ENCODE measurements at places on chromosomes 4 and X.

DNA sequence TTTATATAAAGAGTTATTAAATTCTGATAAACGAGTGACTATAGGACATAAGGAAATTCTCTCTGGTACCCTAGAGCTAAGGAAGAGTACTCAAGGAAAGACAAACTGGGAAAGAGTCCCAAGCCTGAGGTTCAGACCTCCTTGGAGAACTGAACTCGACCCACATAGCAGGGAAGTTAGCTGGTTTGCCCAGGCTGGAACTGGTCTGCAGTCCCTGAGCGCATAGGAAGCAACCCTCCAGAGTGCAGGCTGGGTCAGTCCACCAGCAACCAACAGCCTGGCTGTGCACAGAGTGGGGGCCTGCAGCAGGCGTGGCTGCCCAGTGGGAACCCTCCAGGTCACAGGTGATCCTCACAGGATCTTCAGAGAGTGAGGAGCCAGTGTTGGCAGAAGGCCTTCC is 114.1 kb downstream of the SOWAHB start:
- DNase-seq = no peak

- DNase-seq = no peak
Observed at GRCh38 chrX:11460347-11460746, 167.1 kb downstream of the AMELX start.

DNA sequence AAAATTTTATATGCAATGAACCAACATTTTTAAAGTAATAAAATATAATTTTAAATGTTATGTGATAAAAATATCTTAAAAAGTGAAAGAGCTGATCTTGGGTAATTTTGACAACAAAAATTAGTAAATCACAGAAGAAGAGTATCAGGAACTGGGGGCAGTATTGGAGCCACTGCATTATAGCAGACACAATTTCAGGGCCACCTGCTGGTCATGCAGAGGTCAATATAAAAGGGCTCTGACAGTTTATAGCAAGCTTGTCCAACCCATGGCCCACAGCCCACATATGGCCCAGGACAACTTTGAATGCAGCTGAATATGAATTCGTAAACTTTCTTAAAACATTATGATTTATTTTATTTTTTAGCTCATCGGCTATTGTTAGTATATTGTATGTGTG is 13.0 kb upstream of the LEF1 start:
- DNase-seq = no peak

DNA sequence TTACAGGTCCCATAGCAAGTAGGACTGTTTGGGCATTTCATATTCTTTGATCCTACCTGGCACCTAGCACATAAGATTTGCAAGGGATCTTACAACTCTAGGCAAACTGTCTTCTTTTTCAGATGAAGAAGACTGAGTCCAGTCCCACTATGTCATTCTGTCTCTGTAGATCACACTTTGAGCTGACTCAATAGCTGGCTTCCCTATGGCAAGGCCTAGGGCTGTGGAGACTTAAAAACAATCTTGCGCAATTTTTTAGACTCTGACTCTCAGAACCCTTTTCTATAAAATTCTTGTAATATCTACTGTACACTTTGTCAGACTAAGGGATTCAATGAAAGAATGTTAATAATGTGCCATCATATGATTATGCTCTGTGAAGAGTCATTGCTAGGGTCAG is 26.7 kb downstream of the OTC start:
- DNase-seq = peak; percentile 59

DNA sequence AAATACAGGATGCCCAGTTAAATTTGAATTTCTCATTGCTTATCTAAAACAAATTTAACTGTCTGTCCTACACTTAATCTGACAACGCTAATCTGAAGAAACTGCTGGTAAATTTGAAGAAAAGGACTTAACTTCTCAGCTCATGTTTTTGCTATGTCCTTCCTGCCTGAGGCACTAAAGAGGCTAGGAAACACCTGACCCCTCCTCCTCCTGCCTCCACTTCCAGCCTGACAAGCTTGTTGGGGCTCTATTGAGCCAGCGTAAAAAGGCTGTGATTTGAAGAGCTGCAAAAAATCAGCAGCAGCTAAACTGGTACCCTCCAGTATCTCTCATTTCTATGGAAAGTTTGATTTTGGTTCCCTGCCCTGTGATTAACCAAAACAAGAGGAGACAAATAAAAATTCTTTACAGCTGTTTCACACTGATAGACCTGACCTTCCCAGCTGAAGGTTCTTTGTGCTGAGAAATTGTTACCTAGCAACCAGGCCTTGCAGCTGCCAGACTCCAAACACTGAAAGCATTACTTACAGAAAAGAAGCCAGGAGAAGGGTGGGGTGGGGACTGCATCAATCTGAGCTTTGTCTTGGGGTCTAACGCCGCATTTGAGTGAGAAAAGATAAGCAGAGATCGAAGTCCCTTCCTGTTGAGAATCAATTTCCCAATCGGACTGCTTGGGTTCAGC is 35.0 kb downstream of the DCX start:
- DNase-seq = no peak

GRCh38 chrX:112377481-112377880 is 294.9 kb upstream of the TRPC5 start:
- no peak for DNase-seq

GRCh38 chr4:15683143-15683495 is 1.5 kb downstream of the FAM200B start:
- no peak for DNase-seq

DNA sequence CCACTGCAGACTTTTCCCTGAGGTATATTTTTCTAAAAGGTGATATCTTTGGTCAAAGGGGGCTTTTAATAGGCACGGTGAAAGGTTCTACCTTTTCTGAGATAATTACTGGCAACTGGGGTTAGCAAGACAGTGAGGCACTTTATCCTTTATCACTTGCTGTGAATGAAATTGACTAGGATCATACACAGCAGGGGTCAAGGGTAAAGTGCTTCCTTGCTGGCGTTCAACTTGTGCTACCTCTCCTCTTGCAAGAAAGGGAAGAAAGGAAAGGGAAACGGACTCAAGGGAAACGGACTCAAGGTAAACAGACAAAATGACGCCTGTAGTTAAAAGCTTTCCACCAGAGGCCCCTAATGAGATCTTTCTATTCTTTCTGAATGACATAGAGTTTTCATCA is 78.6 kb upstream of the RAPGEF2 start:
- DNase-seq = no peak

GRCh38 chr4:33072298-33073089 is 2352.3 kb downstream of the PCDH7 start:
- DNase-seq = no peak

DNA sequence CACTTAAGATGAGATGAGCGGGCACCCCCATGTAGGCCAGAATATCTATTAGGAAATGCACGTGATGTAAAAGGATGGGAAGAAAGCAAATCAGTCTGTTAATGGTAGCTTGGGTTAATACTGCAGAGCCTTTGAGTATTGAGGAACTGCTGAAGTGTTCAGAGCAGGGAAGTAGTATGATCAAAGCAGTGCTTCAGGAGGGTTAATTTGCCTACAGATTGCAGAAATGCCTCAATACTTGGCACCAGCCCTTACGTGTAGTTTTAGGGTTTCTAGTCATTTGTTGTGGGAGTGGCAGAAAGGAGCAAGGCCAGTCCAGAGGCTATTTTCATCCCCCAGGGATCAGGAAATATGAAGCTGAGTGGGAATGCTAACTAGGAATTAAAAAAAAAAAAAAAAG is 19.7 kb downstream of the ZFX start:
- no peak for DNase-seq

- peak; percentile 3 for DNase-seq
Observed at GRCh38 chr4:173998471-173999144, 284.9 kb downstream of the FBXO8 start.

DNA sequence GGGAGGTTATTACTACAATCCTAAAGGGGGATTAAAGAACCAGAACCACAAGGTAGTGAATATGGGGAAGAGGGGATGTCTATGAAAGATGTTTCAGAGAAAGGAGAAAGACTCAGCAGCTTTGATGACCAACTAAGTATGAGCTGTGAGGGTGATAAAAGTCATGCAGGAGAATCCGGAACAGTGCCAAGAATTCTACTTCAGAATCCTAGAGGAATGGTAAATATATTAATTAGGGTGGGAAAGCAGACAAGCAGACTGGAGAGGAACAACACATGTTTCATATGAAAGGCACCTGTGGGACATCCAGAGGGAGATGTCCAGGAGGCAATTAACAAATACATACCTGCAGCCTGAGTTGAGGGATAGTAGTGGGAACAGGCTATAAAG is 642.2 kb upstream of the DIPK2B start:
- no peak for DNase-seq

DNA sequence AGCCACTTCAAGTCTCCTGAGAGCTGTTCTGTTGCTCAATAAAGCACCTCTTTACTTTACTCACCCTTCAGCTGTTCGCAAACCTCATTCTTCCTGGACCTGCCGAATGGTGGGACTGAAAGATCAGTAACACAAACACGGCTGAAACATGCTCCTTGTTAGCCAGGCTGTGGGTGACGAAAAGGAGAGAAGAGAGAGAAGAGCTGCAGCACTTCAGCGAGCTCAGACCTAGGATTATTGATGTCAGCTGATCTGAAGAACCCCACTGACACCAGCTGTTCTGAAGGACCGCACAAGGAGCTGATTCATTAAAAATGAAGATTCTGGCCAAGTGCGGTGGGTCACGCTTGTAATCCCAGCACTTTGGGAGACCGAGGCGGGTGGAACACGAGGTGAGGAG is 2020.0 kb upstream of the ADGRL3 start:
- no peak for DNase-seq

- DNase-seq = no peak
Observed at GRCh38 chr4:167421201-167421600, 186.9 kb upstream of the SPOCK3 start.

GRCh38 chr4:147846318-147847155 is 114.6 kb downstream of the ARHGAP10 start:
- no peak for DNase-seq

- DNase-seq = peak; percentile 29
Observed at GRCh38 chr4:3305610-3306371, 13.0 kb downstream of the RGS12 start.

DNA sequence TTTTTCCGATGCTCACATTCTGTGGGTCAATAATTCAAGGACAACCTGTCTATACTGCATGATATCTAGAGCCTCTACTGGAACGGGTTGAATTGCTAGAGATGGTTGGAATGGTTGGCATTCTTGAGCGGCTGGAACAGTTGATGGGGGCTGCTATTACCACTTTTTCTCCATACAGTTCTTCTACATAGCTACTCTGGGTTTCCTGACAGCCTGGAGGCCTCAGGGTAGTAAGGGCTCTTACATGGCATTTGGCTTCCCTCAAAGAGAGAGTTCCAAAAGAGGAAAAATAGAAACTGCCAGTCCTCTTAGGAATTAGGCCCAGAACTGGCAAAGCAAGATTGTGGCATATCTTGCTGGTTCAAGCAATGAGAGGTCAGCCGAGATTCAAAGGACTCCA is 53.1 kb downstream of the NAA11 start:
- no peak for DNase-seq

DNA sequence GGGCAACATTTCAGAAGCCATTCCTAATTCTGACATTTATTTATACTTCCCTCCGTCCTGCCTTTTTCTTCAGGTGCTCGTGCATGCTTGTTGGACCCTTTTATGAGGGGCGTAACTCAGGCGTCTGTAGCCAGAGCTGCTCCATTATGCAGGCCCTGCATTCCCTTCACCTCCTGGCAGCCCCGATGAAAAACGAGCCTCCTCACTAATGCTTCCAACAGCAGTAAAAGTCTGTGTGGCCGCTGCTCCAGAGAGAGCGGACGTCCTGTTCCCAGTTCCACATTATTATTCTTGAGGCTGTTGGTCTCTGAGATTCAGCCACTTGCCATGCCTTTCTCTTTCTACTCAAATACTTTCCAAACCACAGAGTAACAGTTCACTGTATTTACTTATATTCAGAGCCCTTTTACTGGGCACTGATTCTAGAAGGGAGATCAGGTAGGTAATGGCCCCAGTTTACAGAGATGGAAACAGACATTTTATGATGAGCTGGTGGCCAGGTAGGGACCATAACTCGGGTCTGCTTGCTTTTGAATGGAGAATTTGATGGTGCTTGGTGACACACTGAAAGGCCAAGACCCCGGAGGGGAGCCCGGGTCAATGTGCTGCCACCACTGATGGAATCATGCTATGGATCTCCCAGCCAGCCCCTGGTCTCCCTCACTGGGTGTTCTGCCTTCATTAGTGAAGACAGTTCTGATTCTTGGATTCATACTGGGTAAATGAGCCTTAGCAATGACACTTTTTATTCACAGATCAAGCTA is 101.0 kb downstream of the GATB start:
- DNase-seq = no peak

DNA sequence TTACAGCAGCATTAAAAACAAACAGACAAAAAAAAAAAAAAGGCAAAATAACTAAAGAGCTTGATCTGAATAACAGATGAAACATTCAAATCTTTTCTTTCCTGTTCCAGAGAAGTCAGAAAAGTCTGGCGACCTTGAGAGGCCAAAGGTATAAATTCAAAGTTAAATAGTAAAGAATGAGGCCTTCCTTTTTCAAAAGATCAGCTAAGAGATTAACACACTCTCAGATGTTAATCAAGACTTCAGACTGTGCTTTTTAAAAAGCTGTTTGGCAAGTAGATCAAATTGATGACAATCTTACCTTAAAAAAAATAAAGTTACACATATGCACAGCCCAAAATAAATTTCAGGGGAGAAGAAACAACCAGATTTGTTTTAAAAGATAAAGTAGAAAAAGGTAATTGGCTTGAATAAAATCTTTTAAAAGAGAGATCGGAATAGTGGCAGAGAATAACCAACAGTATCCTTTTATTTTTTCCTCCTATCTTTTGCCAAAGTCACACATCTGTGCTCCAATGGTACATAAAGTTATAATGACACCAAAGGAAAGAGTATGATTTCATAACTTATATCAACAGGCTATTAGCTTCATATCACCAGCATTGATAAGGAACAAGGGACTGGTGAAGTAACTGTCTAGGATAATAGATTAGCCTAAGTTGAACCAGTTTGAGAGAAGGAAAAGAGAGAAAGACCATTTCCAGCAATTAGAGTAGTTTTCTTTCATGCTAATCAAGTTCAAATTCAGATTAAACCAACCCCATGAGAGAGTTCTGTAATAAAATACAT is 70.4 kb downstream of the METTL14 start:
- DNase-seq = no peak

GRCh38 chr4:80196922-80197573 is at the start of gene PRDM8:
Gene PRDM8, plus strand, starts transcription at chr4:80197503. Its CDS starts 2,578 bp downstream, at chr4:80200081.
- no peak for DNase-seq

Data from suppressor macrophage treated with lipopolysaccharide for 4 hours (primary cell).